Activated T-cell treated with anti-CD3 and anti-CD28 coated beads, Interleukin-2, amount 50 U/mL, for 72 hours (primary cell): ENCODE measurements at places on chromosomes 5 and 9. TPM values are rescaled to one million over a fixed set of nuclear protein-coding genes. Genes with fewer than 3 reads are reported as not detected.

The OMD gene
- not detected for total RNA-seq

The FOXD1 gene
- total RNA-seq: 0.55 TPM

The LCN1 gene
- not detected for total RNA-seq

GRCh38 chr5:91378752-91379211 lies 4.3 kb downstream of the ARRDC3 start:
- H3K4me1 ChIP-seq: peaks cover 40% of the 10 kb centered on the region
- no peak for DNase-seq
- H3K36me3 ChIP-seq: peaks cover 8% of the 10 kb centered on the region

DNA sequence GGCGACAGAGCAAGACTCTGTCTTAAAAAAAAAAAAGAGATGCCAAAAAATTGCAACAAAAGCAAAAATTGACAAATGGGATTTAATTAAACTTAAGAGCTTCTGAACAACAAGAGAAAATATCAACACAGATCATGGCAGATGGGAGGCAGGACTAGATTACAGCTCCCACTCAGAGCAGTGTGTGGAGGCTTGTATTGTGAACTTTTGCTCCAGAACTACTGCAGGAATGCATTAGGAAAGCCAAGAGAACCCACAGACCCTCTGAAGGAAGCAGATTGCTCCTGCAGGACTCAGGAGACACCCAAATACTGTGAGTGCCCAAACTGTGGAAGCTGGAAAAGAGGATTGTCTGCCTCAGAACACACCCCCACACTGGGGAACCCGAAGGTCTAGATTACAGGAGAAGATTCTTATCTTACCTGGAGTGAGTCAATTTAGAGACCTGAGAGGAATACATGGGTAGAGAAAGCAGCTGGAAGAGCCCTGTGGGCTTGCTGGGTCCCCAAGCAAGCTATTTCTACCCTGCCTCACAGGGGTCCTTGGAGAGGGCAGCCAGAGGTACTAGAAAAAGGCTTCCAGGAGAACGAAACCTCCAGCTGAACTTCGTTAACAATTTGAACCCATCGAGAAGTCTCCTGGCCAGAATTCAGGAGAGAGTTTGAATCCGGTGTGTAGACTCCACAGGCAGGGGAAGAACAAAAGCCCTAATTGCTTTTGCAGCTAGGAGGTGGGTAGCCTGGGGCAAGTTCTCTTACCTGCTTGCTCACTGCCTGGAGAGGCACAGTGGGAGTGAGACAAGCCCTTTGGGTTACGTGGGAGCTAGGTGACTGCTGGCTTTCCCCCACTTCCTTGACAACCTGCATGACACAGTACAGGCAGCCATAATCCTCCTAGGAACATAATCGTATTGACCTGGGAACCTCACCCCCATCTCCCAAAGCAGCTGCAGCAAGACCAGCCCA lies 593.4 kb upstream of the RGMB start:
- H3K4me1 ChIP-seq: no peaks in the 10 kb centered on the region
- no peak overlapping the region for H3K4me3 ChIP-seq
- DNase-seq: no peak
- H3K27me3 ChIP-seq: no peaks in the 10 kb centered on the region
- H3K36me3 ChIP-seq: no peaks in the 10 kb centered on the region

GRCh38 chr9:13787234-13787833 lies 507.8 kb upstream of the MPDZ start:
- H3K36me3 ChIP-seq: no peaks in the 10 kb centered on the region
- no peak overlapping the region for H3K4me3 ChIP-seq
- no peaks in the 10 kb centered on the region for H3K4me1 ChIP-seq
- no peak for DNase-seq

GRCh38 chr5:133240425-133241091 lies 188.7 kb downstream of the HSPA4 start:
- H3K27me3 ChIP-seq: no peaks in the 10 kb centered on the region
- no peaks in the 10 kb centered on the region for H3K36me3 ChIP-seq
- H3K4me3 ChIP-seq: no peak overlapping the region
- peak; percentile 72 for DNase-seq
- H3K27ac ChIP-seq: no peak overlapping the region
